Mammary epithelial cell (primary cell): ENCODE measurements at places on chromosomes 6 and 20. TPM values are rescaled to one million over a fixed set of nuclear protein-coding genes. Genes with fewer than 3 reads are reported as not detected.

Gene SLC22A23
- total RNA-seq = 21.1 and 34.0 TPM in 2 replicates

Gene SALL4
- 0.21 and 0.40 TPM in 2 replicates for total RNA-seq

Gene CGAS
- total RNA-seq = 1.6 and 2.4 TPM in 2 replicates

Gene RBPJL
- not detected for total RNA-seq

Gene GJA10
- not detected in 2 replicates for total RNA-seq

Gene IRF4
- not detected in 2 replicates for total RNA-seq

Gene PRICKLE4
- 1.7 TPM for total RNA-seq

Gene GATA5
- total RNA-seq = not detected

Gene SNAI1
- not detected for total RNA-seq

Gene TCF21
- not detected in 2 replicates for total RNA-seq

Gene RAMACL
- 0.83 TPM for total RNA-seq

Gene TAAR5
- not detected for total RNA-seq

Gene GCNT2
- total RNA-seq = not detected in 2 replicates

Gene MYLK4
- total RNA-seq = 0.31 and 0.40 TPM in 2 replicates
